Panc1 (cell line): ENCODE measurements at places on chromosomes 6 and 20.

DNA sequence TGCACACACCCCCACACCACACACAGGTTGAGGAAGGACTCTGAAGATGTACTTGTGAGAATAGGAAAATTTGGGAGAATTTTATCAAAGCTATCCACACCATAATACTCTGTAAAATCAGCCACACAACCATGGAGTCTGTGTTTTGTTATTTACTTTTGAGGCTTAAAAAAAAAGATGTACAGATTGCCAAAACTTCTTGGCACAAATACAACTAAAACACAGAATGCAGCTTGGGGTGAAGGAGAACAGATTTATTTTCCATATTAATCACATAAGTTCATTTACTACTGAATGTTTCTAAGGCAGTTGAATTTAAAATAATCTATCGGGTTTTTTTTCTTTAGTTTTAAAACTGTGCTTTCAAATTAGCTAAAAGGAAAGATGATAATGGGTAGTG, 32.8 kb upstream of the KCNQ5 start:
- H3K27me3 ChIP-seq, result no peaks in the 10 kb centered on the region
- no peaks in the 10 kb centered on the region for H3K4me1 ChIP-seq
- no peak overlapping the region for H3K27ac ChIP-seq
- DNase-seq, result no peak
- H3K36me3 ChIP-seq, result no peaks in the 10 kb centered on the region

GRCh38 chr20:50068041-50068651, 44.8 kb downstream of the UBE2V1 start:
- 0 out of 2 replicates have a peak, but pooled peaks cover 6% of the 10 kb centered on the region for H3K4me1 ChIP-seq
- H3K36me3 ChIP-seq, result no peaks in the 10 kb centered on the region
- no peak overlapping the region for H3K4me3 ChIP-seq
- no peaks in the 10 kb centered on the region for H3K27me3 ChIP-seq
- no peak overlapping the region for H3K27ac ChIP-seq

- DNase-seq, result no peak
- no peaks in the 10 kb centered on the region for H3K36me3 ChIP-seq
- no peaks in the 10 kb centered on the region for H3K4me1 ChIP-seq
- no peak overlapping the region for H3K27ac ChIP-seq
Measured at GRCh38 chr20:9958693-9959092, 76.1 kb upstream of the ANKEF1 start.

DNA sequence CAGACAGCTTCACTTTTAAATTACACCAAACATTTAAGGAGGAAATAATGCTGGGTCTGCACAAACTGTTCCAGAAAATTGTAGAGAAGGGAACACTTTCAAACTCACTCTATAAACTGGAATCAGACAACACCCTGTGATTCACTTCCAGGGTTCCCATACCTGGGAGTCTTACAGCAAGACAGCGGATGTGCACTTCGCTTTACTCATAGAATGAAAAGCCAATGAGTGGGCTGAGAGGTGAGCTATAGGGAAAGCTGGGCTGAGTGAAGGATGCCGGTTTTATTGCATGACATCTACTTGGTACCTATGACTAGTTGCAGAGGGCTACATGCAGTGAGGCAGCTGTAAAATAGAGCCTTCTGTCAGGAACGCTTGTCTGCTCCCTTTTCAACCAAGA, 152.1 kb downstream of the FNDC1 start:
- no peaks in the 10 kb centered on the region for H3K36me3 ChIP-seq
- H3K27me3 ChIP-seq, result peaks cover 6% of the 10 kb centered on the region
- no peak overlapping the region for H3K27ac ChIP-seq

GRCh38 chr20:59923514-59923913, 9.9 kb downstream of the SYCP2 start:
- DNase-seq, result no peak
- H3K27me3 ChIP-seq, result no peaks in the 10 kb centered on the region
- H3K4me1 ChIP-seq, result peaks cover 25% of the 10 kb centered on the region
- H3K36me3 ChIP-seq, result peaks cover 24% of the 10 kb centered on the region
- H3K4me3 ChIP-seq, result no peak overlapping the region
- no peak overlapping the region for H3K27ac ChIP-seq

GRCh38 chr6:99573980-99574617, 5.6 kb upstream of the CCNC start:
- DNase-seq, result no peak
- H3K27ac ChIP-seq, result no peak overlapping the region
- peaks cover 4% of the 10 kb centered on the region; the same call in 1 of the 2 replicates for H3K27me3 ChIP-seq
- no peaks in the 10 kb centered on the region for H3K4me1 ChIP-seq

DNA sequence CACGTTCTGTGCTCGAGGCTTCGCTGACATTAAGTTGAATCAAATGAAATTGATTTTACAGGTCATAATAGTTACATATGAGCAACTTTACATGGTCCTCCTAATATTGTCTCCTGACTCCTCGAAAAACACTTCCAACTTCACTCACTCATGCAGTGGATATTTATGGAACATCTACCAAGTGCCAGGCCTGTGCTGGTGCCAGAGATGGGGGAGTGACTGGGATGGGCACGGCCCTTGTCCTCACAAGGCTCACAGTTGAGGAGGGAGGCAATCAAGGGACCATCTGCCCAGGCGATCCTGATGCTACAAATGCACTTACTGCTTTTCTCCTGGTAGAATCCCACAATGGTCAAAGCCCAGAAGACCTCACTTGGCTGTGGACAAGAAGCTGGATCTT, 426.4 kb downstream of the PREX1 start:
- H3K4me1 ChIP-seq, result no peaks in the 10 kb centered on the region; the same call in 1 of the 2 replicates
- H3K27me3 ChIP-seq, result peaks cover 9% of the 10 kb centered on the region

DNA sequence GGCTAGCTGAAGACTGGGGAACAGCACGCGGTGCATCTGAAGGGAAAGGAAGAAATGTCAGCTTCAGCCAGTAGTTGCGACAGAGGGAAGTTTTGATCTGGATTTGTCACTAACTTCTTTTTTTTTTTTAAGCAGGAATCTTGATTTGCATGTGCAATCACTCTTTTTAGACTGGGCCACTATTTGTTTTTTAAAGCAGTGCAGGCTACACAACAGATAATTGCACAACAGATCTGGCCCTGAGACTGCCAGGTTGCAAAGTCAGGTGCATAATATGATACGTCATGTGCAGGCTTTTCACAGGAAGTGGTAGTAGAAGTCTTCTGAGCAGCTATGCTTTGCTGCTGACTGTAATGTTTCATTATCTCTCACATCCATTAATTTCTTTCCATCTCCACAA, 13.5 kb downstream of the PFDN4 start:
- H3K4me1 ChIP-seq, result 0 out of 2 replicates have a peak, but pooled peaks cover 3% of the 10 kb centered on the region
- no peaks in the 10 kb centered on the region for H3K27me3 ChIP-seq
- H3K4me3 ChIP-seq, result no peak overlapping the region
- no peak overlapping the region for H3K27ac ChIP-seq
- no peak for DNase-seq
- peaks cover 12% of the 10 kb centered on the region; the same call in 1 of the 2 replicates for H3K36me3 ChIP-seq

- no peaks in the 10 kb centered on the region for H3K36me3 ChIP-seq
- peaks cover 4% of the 10 kb centered on the region; the same call in 1 of the 2 replicates for H3K4me1 ChIP-seq
- no peak overlapping the region for H3K4me3 ChIP-seq
- H3K27me3 ChIP-seq, result no peaks in the 10 kb centered on the region
- peak overlapping the region; percentile 4; the same call in 1 of the 2 replicates for H3K27ac ChIP-seq
Measured at GRCh38 chr20:48897305-48898010, 24.1 kb upstream of the ARFGEF2 start.

- H3K4me3 ChIP-seq, result no peak overlapping the region
- no peak for DNase-seq
- H3K36me3 ChIP-seq, result no peaks in the 10 kb centered on the region
- H3K27me3 ChIP-seq, result no peaks in the 10 kb centered on the region
- H3K4me1 ChIP-seq, result 0 out of 2 replicates have a peak, but pooled peaks cover 4% of the 10 kb centered on the region
- no peak overlapping the region for H3K27ac ChIP-seq
Measured at GRCh38 chr6:16352258-16352635, 113.9 kb downstream of the GMPR start.

GRCh38 chr6:29723666-29724588, 693 bp downstream of the HLA-F start:
- H3K4me3 ChIP-seq, result peak overlapping the region; percentile 49
- DNase-seq, result no peak
- H3K36me3 ChIP-seq, result no peaks in the 10 kb centered on the region; the same call in 1 of the 2 replicates
- no peak overlapping the region for H3K27ac ChIP-seq
- peaks cover 7% of the 10 kb centered on the region; the same call in 1 of the 2 replicates for H3K27me3 ChIP-seq
- H3K4me1 ChIP-seq, result no peaks in the 10 kb centered on the region

DNA sequence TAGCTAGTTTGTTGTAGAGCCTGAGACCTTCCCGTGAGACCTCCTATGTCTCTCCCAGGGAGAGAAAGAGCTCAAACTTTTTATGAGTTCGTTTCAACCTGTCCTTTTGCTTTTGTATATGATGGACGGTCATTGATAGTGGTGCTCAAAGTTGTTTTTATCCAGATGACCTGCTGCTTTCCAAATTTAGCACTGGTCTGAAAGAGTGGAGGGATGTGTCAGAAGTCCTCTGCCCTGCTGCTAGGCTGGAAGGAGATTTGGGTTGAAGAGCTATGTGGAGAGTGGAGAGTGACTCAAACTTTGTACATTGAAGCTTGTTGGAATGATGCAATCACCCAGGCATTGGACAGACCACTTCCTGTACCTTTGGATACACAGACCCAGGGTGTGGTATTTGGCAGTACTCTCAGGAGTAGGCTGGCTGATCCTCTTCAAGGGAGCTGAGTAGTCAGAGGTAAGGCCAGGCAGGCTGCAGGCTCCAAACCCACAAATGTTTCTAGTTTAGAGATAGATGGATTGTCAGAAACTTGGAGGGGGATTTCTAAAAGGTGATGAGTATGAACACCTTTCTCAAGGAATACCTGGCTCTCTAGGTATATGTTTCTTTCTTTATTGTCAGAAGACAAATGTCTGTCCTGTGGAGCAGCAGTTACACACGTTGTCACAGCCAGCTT, 49.4 kb upstream of the RREB1 start:
- no peaks in the 10 kb centered on the region for H3K27me3 ChIP-seq
- H3K4me3 ChIP-seq, result no peak overlapping the region
- H3K27ac ChIP-seq, result no peak overlapping the region
- DNase-seq, result peak; percentile 74
- H3K4me1 ChIP-seq, result no peaks in the 10 kb centered on the region

DNA sequence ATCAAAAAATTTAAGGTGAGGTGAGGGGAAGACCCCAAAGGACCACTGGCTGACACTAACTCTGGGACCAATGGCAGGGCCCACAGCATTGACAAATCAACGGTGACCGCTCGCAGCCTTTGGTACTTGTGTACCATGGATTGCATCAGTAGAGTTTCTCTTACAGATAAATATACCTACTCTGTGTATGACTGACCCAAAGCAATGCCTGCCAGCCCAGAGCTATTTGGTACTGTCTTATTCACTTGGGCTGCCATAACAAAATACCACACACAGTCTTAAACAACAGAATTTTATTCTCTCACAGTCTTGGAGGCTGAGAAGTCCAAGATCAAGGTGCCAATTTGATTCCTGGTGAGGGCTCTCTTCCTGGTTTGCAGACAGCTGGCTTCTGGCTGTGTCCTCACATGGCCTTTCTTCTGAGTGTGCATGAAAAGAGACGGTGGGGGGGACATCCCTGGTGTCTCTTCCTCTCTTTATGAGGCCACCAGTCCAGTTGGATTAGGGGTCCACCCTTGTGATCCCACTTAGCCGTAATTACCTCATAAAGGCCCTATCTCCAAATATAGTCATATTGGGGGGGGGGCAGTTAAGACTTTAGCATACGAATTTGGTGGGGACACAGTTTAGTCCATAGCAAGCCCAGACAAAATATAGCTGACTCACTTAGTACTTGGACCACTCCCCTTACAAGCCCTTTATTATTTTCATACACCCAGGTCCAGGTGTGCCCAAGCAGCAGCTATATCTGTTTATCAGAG, 336.3 kb downstream of the CD83 start:
- no peak for DNase-seq
- H3K4me1 ChIP-seq, result no peaks in the 10 kb centered on the region
- no peak overlapping the region for H3K4me3 ChIP-seq
- H3K36me3 ChIP-seq, result no peaks in the 10 kb centered on the region

DNA sequence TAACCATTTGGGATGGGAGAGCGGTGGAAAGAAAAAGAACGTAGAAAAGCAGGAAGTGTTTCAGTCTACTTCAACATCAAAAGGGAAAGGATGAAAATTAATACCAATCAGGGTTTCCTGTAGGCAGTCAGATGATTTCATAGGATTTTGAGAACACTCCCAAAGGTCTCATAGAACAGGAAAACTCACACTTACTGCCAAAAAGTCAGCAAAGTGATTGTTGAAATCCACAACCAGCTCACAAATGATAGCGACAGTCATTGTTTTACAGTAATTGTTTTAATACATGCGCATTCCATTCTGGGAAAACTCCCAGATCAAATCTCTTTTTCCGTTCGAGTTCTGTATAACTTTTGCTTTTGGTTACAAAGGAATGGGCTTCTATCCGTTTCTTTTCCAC, 5.3 kb upstream of the CNKSR3 start:
- no peak for DNase-seq
- no peaks in the 10 kb centered on the region for H3K36me3 ChIP-seq
- H3K27ac ChIP-seq, result no peak overlapping the region; the same call in 1 of the 2 replicates
- H3K4me3 ChIP-seq, result no peak overlapping the region
- H3K27me3 ChIP-seq, result no peaks in the 10 kb centered on the region

GRCh38 chr6:123997223-123997622, 193.6 kb downstream of the NKAIN2 start:
- H3K27ac ChIP-seq, result no peak overlapping the region
- DNase-seq, result no peak
- no peaks in the 10 kb centered on the region for H3K27me3 ChIP-seq
- H3K36me3 ChIP-seq, result no peaks in the 10 kb centered on the region
- H3K4me1 ChIP-seq, result peaks cover 4% of the 10 kb centered on the region

DNA sequence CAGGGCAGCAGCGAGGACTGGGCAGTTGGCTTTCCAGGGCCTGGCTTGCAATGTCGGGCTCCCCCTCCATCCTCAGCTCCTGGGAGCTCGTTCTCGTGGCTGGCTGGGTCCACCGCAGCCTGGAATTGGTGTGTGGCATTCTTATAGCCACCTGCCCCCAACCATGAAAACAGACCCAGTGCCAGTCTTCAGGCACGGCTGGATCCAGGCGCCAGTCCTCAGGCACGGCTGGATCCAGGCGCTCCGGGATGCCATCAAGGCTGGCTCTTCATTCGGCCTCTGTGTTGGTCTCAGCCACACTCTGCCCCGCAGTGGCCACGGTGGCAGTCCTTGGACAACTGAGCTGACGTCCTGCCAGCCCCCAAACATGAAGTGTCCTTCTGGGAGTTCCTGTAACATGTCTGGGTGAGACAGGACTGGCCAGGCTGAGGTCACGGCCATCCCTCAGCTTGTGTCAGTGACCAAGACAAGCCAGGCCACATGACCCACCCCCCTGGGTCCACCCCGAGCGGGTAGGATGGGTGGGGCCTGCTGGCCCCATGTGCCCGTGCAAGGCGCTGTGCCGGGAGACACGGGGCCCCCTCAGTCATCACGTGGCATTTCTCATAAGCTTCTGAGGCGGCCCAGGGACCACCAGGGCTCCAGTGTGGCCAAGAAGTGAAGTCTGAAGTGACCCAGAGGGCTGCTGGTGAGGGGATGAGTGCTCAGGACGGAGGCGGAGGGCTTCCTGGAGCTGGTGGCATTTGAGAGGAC, 99.0 kb downstream of the TAF4 start:
- DNase-seq, result no peak
- no peaks in the 10 kb centered on the region for H3K4me1 ChIP-seq
- no peaks in the 10 kb centered on the region for H3K36me3 ChIP-seq
- no peaks in the 10 kb centered on the region for H3K27me3 ChIP-seq
- H3K4me3 ChIP-seq, result no peak overlapping the region
- no peak overlapping the region for H3K27ac ChIP-seq
